ENCODE measurements at places on chromosomes 11 and 22. TPM values are rescaled to one million over a fixed set of nuclear protein-coding genes. Genes with fewer than 3 reads are reported as not detected.
A peak's percentile ranks its signal among the peaks of the same experiment; 100 is the strongest.

The MRPL49 gene
- 50.3 TPM for total RNA-seq

The SLC22A9 gene
- not detected for total RNA-seq

The TTC12 gene
- total RNA-seq = 21.6 TPM

The OR8D4 gene
- not detected for total RNA-seq

The TM7SF2 gene
- 104 TPM for total RNA-seq

The MFRP gene
- not detected for total RNA-seq

GRCh38 chr22:27985323-27986275 is 66.5 kb upstream of the PITPNB start:
- no peak for DNase-seq

GRCh38 chr11:26844963-26845362 is 123.1 kb upstream of the SLC5A12 start:
- no peak for DNase-seq

GRCh38 chr11:35045236-35045820 is 93.6 kb upstream of the CD44 start:
- DNase-seq = no peak

DNA sequence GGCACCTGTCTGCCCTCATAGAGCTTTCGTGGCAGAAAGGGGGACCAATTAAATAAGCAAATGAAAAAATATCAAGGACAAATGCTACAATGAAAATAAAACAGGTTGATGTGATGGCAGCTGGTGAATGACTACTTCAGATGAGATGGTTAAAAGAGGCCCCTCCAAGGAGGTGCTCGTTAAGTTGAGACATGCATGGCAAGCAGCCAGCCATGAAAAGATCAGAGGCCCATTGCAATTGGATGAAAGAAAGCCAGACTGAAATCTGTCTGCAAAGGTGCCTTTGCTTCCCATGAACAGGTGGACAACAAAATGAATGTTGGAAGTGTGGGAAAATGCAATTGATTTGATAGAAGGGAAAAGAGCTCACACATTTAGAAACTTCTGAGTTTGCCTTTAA is 848 bp upstream of the TRPC6 start:
- no peak for DNase-seq

DNA sequence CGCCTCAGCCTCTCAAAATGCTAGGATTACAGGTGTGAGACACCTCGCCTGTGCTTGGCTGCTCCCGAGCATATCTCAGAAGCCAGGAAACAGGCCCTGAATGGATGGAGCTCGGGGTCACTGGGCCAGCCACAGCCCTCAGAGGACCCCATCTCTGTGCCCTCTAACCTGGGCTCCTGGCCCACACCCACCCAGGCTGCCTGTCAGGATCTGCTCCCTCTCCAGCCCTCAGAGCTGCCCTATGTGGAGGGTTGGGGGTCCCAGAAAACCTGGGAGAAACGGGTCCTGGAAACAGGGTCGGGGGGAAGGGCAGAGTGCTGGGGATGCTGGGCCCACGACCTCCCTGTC is 5.2 kb upstream of the CCDC188 start:
- DNase-seq = no peak

DNA sequence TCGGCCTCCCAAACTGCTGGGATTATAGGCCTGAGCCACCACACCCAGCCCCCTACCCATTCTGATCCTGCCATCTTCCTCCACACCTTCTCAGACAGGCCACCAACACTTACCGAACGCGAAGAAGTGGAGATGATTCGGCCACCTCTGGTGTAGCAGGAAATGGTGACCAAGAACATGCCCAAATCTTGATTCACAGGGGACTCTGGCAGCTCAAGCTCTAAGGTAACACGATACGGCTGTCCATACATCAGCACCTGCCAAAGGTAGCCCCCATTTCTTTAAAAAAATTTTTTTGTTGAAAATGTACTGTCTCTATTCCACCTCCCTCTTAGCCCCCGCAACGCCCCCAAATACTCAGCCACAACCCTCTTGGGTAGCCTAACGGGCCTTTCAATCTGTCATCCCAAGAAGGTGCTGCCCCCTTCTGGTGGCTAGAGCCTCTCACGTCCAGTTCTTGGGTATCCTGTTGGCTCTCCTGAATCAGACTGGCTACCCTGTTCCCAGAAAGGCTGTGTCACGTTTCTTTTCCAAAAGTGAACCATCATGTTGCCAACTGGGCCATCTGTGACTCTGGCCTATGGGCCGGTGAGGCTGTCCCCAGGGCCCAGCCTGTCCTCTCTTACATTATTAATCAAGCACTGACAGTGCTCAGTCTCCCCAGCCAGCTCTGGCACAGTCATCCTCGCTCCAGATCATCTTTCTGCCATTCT is 5.3 kb upstream of the LRRN4CL start:
- DNase-seq = peak; percentile 74

- DNase-seq = peak; percentile 53
These were observed 769 bp downstream of the MAFF start for GRCh38 chr22:38202437-38203089.

DNA sequence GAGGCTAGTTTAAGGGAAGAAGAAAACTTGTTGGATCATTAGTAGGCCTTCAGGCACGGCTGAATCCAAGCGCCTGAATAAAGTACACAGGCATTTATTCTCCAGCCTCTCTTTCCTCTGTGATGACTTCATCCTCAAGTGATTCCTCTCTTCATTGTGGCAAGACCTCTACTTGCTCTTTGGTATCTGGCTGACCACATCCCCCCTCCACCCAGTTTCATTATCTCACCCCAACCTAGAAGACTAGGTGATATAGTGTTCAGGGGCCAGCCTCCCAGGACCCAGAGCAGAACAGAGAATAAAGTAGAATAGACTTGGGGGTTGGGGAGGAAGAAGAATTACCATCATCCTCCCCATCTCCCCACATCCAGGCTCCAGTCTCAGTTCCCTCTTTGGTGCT is 189.3 kb downstream of the MIAT start:
- no peak for DNase-seq

GRCh38 chr22:43126501-43127165 is 16.1 kb downstream of the BIK start:
- no peak for DNase-seq

DNA sequence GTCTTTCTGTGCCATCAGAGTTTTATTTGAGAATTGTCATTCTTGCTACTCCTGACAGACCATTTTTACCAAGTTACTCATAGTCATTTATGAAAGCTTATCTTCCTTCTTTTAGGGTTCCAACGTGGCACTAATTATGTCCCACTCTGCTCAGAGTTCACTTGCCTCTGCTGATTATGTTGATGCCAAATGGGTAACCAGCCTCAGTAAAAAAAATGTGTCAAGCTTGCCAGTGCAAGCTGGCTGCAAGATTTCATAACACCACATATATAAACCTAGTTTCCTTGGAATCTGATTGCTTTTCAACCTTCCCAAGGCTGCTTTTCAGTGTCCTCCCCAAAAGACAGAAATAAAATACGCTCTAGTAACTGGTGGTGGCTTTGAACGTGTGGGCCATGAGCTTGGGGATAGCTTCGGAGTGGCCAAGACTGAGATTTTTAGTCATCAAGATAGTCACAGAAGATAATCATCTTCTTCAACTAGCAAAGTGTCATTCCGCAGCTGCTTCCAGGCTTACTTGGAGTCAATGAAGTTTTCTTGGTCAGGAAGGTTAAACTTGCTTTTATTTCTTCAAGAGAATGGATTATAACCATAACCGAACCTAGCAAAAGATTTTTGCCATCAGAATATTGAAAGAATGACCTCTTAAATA is 29.5 kb upstream of the APOA1 start:
- no peak for DNase-seq

DNA sequence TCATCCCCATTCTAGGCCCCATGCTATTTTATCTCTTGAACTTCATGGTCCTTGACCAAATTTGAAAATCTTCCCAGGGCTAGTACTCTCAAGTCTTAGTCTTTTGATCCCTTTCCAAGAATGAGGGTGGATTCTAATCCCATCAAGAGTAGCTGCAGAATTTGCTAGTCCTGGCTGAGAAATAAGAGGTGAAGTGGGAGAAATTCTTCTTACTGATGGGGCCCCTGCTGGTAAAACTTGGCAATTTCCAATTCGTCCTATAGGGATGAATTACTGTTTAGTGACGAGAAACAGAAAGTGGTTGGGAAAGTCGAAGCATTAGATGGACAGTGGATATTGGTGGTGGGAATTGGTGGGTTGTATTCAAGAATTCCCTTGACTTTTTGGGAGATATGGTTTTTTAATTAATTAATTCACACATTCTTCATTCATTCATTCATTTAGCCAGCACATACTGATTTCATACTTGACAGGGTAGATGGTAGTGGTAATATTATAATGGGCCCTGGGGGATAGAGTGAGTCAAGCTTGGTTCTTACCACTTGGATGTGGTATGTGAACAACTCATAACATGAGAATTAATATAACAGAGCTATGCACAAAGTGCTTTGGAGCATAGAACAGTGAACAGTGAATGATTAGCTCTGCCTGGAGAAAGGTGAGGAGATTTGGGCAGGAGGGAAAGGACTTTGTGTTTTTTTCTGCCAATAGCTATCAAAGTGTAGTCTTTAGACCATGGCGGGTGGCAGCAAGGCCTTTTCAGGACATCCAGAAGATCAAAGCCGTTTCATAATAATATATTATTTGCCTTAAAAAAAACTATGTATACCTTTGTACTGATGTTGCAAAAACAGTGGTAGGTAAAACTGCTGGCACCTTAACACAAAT is 103.8 kb downstream of the STIM1 start:
- DNase-seq = no peak

All from neural crest cell (in vitro differentiated cells).